H1 (cell line): ENCODE measurements at places on chromosomes 1 and 21. TPM values are rescaled to one million over a fixed set of nuclear protein-coding genes. Genes with fewer than 3 reads are reported as not detected.

Gene LMX1A
- total RNA-seq, result not detected in 2 replicates

Gene OR2L8
- not detected in 2 replicates for total RNA-seq

Gene ZNF697
- 17.9 and 18.3 TPM in 2 replicates for total RNA-seq

Gene RAB4A
- 68.8 and 73.4 TPM in 2 replicates for total RNA-seq

Gene KRTAP10-2
- total RNA-seq, result not detected in 2 replicates

Gene TAS1R2
- total RNA-seq, result not detected in 2 replicates

Gene PTPRU
- 41.8 and 55.3 TPM in 2 replicates for total RNA-seq

Gene ITGB2
- 0.24 and 0.36 TPM in 2 replicates for total RNA-seq

Gene LRRC42
- 54.1 and 54.6 TPM in 2 replicates for total RNA-seq

Gene C1orf226
- total RNA-seq, result 18.8 and 19.5 TPM in 2 replicates

Gene RNU1-1
- 1,303 and 1,497 TPM in 2 replicates for total RNA-seq

Gene NBPF6
- total RNA-seq, result not detected in 2 replicates

Gene LCE2B
- total RNA-seq, result not detected in 2 replicates

Gene TCHH
- total RNA-seq, result 0.06 and 0.07 TPM in 2 replicates

Gene TRABD2B
- total RNA-seq, result 3.4 and 3.5 TPM in 2 replicates

Gene TMIGD3
- total RNA-seq, result not detected in 2 replicates

Gene SPRR2G
- not detected in 2 replicates for total RNA-seq

Gene CD52
- total RNA-seq, result 2.4 TPM in 1 of 2 replicates, not detected in the other

Gene SPATA17
- total RNA-seq, result 0.48 and 0.69 TPM in 2 replicates

Gene KRTAP13-3
- not detected in 2 replicates for total RNA-seq

Gene ERVH48-1
- total RNA-seq, result 14.9 and 17.7 TPM in 2 replicates

Gene F11R
- total RNA-seq, result 143 and 159 TPM in 2 replicates

Gene HSF2BP
- 0.71 and 0.93 TPM in 2 replicates for total RNA-seq

Gene AIRE
- total RNA-seq, result 0.10 TPM in 1 of 2 replicates, not detected in the other

Gene FTCD
- total RNA-seq, result 3.3 and 6.0 TPM in 2 replicates

Gene KRTAP13-2
- total RNA-seq, result not detected in 2 replicates

Gene SLC25A34
- total RNA-seq, result 0.48 and 0.50 TPM in 2 replicates

Gene FCRL2
- total RNA-seq, result not detected in 2 replicates
